Activated effector memory CD4-positive, alpha-beta T cell treated with anti-CD3 and anti-CD28 coated beads, Interleukin-2, amount 50 U/mL, for 16 hours (primary cell): ENCODE measurements at places on chromosomes 11 and 22.
A peak's percentile ranks its signal among the peaks of the same experiment; 100 is the strongest.

DNA sequence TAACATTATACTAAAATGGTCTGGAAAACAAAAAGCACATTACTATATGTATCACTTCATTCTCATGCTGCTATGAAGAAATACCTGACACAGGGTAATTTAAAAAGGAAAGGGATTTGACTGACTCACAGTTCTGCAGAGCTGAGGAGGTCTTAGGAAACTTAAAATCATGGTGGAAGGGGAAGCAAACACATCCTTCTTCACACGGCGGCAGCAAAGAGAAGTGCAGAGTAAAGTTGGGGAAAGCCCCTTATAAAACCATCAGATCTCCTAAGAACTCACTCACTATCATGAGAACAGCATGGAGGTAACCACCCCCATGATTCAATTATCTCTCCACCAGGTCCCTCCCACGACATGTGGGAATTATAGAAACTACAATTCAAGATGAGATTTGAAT lies 60.0 kb downstream of the FAM181B start:
- no peak for DNase-seq

- DNase-seq, result no peak
These were observed 16.9 kb upstream of the IPO7 start for GRCh38 chr11:9367551-9367950.

- no peak for DNase-seq
These were observed 124.7 kb upstream of the BMAL1 start for GRCh38 chr11:13152736-13153541.

DNA sequence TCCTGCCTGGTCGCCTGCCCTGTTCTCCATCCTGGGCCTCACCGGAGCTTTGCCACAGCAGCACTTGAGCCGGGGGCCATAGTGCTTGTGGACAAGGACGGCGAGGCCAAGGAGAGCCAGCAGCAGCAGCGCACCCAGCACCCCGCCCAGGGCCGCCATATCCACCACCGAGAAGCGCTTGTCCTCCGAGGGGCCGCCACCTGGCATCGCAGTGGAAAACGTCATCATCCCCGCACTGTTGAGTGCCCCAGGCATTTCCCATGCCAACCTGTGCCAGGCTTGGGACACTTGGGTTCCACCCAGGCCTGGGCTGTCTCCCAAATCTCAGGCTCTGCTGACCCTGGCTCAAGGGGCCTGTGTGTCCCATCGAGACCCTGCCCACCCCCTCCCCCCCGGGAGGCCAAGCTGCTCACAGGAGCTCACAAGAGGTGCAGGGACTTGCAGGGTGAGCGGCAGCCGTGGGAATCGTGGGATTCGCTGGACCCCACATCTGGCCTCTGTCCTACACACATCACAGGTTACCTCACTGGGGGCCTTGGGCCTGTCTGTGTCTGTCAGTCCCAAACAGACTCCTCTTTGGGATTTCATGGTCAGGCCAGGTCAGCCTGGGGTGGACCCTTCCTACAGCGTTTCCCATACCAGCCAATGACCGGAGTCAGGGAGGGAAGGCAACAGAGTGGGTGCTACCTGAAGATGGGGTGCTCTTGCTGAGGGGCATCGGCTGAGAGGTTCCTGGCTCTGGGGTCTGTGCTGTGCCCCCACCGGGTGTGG lies 2.3 kb upstream of the IRF7 start:
- DNase-seq, result no peak

- DNase-seq, result no peak
These were observed 17.9 kb upstream of the FGF19 start for GRCh38 chr11:69721745-69722144.

DNA sequence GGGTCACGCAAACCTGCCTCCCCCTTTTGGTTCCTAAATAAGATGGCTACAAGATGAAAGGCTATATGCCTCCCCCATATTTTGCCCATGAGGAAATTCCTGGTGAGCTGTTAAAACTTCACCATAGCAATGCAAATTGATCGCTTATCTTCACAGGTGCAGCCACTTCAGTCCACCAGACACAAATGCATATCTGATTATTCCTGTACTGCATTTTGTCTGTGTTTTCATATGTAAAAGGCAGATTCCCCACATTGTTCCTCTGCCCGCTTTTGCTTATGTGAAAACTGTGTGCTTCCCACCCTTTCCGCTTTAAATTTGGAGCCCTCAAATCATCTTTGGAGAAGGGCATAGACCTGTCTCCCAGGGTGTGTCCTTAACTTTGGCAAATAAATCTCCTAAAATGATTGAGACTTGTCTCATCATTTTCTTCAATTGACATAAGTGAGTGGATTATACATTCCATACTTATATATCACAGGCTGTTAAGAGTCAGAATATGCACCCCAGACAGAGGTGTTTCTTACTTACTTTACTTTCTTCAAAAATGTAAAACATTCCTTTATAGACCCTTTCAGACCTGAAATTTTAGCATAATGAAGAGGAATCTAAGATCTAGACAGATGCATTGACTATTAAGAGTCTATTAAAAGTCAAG lies 116.4 kb downstream of the CASP12 start:
- no peak for DNase-seq

- no peak for DNase-seq
These were observed 5.7 kb downstream of the C11orf54 start for GRCh38 chr11:93747122-93747521.

- DNase-seq, result no peak
These were observed 1.5 kb upstream of the MMP20 start for GRCh38 chr11:102626676-102627075.

GRCh38 chr11:657691-658126 lies 20.6 kb downstream of the DRD4 start:
- DNase-seq, result no peak

GRCh38 chr11:13260963-13261588 lies 16.5 kb upstream of the BMAL1 start:
- DNase-seq, result no peak

DNA sequence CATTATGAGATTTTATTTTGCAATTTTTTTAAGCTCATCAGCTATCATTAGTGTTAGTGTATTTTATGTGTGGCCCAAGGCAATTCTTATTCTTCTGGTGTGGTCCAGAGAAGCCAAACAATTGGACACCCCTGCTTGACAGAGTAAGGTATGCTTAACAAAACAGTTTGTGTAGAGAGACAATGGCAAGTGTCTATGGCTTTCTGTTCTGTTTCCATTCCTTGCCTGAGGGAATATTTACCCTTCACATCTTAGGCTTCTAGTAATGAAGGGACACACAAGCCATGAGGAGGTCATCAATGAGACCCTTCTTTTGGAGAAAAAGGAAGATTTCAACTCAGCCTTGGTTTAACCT lies 1278.4 kb upstream of the TENM4 start:
- no peak for DNase-seq

GRCh38 chr22:21970037-21970799 lies 12.4 kb downstream of the TOP3B start:
- no peak for DNase-seq

GRCh38 chr11:44625759-44626523 lies 60.5 kb downstream of the CD82 start:
- peak; percentile 64 for DNase-seq

GRCh38 chr22:23763579-23763945 lies 772 bp downstream of the C22orf15 start:
- DNase-seq, result peak; percentile 82

GRCh38 chr11:19595840-19596751 lies 116.5 kb upstream of the NAV2 start:
- no peak for DNase-seq

GRCh38 chr11:23569547-23569946 lies 709.3 kb upstream of the CCDC179 start:
- DNase-seq, result no peak

GRCh38 chr11:62921573-62922188 lies 518 bp upstream of the CHRM1 start:
- no peak for DNase-seq

DNA sequence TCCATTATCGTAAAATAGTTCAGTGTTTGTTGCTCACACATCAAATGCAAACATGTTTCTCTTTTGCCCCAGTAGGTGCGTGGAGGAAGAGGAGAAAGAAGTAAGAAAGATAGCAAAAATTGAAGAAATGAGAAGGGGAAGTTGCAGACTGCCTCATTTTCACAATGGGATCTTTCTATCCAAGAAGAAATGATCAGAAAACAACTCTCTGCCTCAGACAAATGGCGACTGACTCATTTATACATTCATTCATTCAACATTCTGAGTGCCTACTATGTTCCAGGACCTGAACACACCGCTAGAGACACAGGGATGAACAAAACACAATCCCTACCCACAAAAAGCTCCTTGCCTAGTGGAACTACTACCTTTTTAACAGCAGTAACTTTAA lies 367 bp downstream of the HPS5 start:
- no peak for DNase-seq

DNA sequence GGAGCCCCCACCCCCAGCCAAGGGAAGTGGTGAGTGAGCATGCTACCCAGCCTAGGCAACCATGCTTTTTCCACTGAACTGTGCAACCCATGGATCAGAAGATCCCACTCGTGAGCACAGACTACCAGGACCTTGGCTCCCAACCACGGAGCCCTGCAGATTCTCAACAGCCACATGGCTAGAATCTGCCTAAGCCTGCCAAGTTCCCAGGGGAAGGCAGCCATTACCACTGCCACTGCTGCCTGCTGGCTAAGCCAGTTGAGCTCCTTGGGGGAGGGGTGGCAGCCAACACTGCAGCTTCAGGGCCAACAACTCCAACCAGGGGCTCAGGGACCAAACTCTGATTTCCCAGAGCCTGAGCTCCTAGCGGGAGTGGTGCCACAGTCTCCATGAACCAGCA lies 195.8 kb downstream of the DLG2 start:
- no peak for DNase-seq
